CD4-positive, alpha-beta T cell treated with Interleukin-21 for 1 hour (primary cell): ENCODE measurements at places on chromosomes 13 and 19.

- DNase-seq, result peak; percentile 75
Observed at GRCh38 chr19:13195678-13196077, 45.5 kb downstream of the IER2 start.

GRCh38 chr13:73015805-73016204 lies 43.0 kb upstream of the KLF5 start:
- no peak for DNase-seq

DNA sequence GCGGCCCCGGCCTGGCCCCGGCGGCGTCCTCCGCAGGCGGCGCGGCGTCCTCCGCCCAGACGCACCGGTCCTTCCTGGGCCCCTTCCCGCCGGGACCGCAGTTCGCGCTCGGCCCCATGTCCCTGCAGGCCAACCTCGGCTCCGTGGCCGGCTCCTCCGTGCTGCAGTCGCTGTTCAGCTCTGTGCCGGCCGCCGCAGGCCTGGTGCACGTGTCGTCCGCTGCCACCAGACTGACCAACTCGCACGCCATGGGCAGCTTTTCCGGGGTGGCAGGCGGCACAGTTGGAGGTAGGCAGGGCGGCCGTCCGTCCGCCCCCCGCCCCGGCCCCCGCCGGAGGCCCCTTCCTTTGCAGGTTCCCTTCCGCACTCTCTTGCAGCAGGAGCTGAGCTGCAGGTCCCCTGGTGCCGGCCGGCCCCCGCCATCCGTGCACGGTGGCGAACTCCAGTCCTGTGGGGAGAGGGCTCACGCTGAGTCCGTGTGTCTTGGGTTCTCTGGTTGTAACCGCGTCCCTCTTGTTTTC lies 9.2 kb downstream of the PLEKHJ1 start:
- no peak for DNase-seq

DNA sequence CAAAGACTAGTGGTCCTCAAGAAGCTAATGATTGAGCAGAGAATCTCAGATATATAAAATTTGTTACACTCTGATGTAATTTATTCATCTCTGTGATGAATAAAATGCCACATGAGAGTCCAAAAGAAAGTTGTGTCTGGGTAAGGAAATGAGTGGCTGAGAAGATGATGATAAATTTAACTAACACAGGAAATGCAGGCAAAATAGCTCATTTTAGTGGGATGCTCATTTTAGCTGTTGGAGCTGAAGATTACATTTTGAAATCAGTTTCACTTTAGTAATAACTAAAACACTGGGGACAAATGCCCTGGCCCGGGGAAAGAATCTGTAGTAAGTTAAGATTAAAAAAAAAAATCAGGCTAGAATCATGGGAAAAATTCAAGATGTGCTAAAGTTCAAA lies 35.2 kb downstream of the SPRY2 start:
- no peak for DNase-seq

GRCh38 chr19:47518139-47518538 lies 3.3 kb upstream of the NAPA start:
- DNase-seq, result peak; percentile 65

- peak; percentile 43 for DNase-seq
Observed at GRCh38 chr19:18397242-18398202, at the start of gene LRRC25. LRRC25 (minus strand) TSS chr19:18397622; CDS start chr19:18396963, 659 bp downstream.

- DNase-seq, result no peak
Observed at GRCh38 chr19:29860492-29860891, 48.7 kb downstream of the CCNE1 start.

DNA sequence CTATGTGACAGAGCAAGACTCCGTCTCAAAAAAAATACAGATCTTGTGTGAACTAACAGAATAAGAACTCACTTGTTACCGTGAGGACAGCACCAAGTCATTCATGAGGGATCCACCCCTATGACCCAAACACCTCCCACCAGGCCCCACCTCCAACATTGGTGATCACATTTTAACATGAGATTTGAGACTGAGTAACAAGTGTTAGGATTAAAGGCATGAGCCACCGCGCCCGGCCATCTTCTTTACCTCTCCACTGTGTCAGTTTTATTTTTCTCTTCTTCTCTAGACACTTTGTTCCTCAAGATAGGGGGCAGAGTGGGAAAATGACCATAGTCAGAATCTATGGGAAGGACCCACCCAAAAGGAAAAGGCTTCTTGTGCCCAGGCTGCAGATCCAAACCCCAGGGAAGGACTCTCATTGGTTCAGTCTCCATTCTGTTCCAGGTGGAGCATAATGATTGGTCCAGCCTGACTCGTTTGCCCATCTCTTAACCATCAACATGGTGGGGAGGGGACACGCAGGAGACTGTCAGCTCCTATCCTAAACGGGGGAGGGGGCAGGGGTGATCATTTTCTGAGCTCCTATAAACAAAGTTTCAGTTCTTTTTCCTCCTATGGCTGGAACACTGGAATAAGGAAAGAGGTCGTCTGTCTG lies 1.3 kb upstream of the CALM3 start:
- DNase-seq, result no peak

DNA sequence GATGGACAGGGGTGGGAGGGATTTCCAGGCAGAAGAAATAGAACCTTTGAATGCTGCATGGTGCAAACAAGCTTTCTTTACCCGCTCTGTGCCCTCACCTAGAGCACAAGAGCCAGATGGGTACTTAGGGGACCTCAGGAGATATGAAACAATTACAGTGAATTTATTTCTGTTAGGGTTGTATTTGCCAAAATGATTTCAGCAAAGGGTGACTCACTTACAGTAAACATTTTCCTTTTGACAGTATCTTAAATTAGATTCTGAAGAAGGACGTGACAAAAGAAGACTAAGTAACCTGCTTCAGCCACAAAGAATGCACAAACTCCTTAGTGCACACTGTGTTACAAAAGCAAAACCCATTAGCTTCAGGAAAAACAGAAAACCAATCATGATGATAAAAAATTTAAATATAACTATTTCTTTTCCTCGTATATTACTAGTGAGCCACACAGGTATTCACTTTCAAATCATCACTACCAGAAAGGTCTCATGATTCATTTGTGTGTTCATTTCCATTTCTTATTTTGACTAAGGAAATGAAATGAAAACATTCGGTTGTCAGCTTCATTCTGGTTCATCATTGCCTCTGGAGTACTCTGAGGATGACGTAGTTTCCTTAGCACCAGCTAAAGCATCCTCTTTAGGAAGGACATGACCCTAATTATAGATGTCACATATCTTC lies 158.8 kb downstream of the NHLRC3 start:
- no peak for DNase-seq

DNA sequence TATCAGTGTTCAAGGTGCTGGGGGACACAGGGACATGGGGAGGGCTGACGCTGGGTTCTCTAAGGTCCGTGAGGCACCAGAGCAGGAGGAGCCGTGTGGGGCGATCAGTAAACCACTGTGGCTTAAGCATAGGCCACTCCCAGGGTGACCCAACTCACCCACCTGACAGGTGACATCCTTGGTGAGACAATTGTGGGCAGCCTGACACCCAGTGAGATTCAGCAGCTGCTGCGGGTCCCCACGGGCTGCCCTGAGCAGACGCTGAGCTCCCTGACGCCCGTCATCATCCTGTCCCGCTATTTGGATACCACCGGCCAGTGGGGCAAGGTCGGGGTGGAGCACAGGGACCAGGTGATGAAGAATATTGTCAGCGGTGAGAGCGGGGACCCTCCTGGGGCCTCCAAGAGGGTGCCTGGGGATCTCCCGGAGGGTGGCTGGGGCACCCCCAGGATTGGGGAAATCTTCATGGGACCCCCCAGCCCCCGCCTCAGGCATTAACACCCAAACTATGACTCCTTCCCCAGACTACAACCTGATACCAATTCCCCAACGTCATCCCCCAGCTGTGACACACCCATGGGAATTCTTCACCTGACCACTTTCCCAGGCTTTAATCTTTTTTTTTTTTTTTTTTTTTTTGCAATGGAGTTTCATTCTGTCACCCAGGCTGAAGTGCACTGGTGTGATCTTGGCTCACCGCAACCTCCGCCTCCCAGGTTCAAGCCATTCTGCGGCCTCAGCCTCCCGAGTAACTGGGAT lies 33.3 kb upstream of the SHFL start:
- no peak for DNase-seq

DNA sequence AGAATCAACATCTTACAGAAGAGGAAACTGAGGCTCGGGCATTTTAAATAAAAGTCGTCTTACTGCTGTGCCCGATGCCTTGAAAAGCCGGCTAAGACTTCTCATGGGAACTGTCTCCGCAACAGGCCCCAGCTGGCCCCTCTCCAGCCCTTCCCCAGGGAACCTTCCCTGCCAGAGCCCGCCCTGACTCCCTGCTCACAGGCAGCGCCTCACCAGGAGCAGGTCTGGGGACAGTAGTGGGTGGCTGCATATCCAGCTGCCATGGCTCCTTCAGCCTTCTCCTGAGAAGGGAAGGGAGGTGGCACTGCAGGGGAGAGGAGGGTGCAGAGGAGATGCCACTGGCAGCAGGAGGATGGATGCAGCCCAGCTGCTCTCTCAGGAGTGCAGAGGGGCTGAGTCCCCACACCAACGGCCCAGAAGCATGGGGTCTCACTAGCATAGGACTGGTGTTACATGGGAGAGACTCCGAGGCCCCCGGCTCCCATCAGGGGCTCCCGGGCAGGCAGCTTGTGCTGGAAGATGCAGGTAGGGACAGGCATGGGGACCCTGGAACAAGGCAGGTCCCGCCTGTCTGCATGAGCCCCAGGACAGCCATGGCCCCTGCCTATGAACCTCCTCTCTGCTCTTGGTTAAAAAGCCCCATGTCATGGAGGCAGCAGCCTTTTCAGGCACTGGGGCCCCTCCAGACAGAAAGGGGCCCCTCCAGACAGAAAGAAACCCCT lies 216.4 kb upstream of the SGCG start:
- no peak for DNase-seq

DNA sequence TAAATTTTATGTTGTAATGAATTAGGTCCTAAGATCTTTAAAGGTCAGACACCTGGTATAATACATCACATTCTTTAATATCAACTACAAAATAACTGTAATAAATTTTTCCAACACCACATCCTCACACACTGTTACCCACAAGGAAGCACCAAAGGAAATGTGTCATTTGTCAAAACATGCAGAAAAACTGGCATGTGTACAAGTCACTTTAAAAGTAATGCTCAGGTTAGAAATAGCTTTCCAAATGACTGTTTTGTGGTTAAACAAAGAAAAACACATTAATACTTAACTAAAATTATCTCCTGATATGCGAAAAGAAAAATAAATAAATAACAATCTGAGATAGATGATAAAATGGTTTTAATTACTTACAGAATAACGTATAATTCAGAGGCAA lies 74.7 kb downstream of the MZT1 start:
- no peak for DNase-seq

DNA sequence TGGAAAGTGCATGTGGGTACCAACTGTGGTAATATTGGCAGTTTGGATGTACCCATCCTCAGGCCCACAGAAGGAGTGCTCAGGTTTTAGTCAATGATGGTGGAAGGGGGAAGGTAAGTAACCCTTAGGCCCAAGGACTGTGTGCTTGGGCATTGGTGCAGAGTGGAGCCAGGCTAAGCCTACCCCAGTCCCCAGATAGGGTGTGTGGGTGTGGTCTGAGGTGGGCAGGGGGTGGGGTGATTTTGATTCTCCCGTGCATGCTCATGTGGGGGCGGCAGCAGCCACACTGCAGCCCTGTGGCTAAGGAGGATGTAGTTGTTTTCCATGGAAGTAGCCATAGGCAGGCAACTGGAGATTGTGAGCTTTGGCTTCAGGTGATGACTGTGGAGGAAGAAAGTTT lies 2197.3 kb downstream of the PCDH9 start:
- no peak for DNase-seq

DNA sequence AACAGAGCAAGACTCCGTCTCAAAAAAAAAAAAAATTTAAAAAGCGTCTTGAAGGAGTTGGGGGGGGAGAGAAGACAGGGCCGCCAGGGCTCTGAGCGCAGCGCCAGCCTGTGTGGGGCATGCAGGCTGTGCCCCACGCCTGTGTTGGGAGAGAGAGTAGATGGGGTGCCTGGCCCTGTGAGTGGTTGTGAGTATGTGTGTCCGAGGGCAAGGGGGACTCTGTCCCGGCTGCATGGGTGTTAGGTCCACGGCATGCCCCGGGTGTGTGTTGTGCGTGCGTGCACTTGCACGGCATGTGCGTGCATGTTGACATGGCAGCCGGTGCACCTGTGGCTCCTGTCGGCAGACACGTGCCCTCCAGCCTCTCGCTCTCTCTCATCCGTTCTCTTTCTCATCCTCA lies 3.4 kb downstream of the MAP2K7 start:
- DNase-seq, result no peak

- DNase-seq, result no peak
Observed at GRCh38 chr13:33080972-33081590, 64.9 kb downstream of the KL start.

DNA sequence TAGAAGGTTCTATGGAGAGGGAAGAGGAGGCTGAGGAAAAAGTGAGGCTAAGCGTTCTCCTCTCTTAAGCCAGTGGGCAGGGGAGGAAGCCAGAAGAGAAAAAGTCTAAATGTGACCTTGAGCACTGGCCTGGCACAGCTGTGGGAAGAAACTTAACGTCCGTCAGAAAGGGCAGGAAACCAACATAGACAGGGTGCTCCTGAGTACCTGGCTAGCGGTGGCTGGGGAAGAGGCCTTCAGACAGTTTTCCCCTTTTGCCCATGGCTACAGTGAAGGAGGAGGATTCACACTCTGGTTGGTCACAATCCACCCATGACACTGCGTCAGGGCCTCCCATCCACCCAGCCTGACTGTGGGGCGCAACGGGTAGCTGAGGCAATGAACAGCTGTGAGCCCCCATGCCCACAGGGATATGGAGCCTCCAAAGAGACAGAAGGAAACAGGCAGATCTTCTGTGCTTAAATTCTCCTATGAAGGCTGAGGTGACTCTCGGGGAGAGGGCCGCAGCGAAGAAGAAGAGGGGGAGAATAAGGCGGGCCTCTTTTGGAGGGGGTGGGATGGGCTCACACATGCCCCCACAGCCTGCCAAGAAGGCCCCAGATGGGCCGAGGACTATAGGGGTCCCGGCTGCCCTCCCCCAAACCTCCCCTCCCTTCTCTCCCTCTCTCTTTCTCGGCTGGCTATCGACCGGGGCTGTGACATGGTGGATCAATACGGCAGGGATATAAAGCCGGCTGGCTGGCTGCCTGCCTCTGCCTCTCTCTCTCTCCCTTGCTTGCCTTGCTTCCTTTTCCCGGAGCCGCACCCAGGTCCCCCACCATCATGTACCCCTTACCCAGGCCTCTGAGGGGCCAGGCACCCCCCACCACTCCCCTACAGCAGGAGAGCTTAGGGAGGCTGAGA lies 19.8 kb upstream of the POU2F2 start:
- DNase-seq, result no peak

GRCh38 chr13:24038841-24039330 lies 121.6 kb upstream of the SPATA13 start:
- no peak for DNase-seq

GRCh38 chr19:42606660-42607351 lies 12.1 kb upstream of the CEACAM8 start:
- DNase-seq, result peak; percentile 11

- DNase-seq, result no peak
Observed at GRCh38 chr13:72113076-72113475, 246.1 kb upstream of the DACH1 start.
